ENCODE measurements at places on chromosomes 2 and 18. TPM values are rescaled to one million over a fixed set of nuclear protein-coding genes. Genes with fewer than 3 reads are reported as not detected.

Gene EVX2
- not detected for total RNA-seq

Gene CAPN14
- not detected for total RNA-seq

Gene ALKAL2
- total RNA-seq = not detected

Gene CXCR4
- not detected for total RNA-seq

Gene DSG4
- not detected for total RNA-seq

Gene REG3A
- total RNA-seq = not detected

Gene CSRNP3
- total RNA-seq = not detected

Gene DNER
- 84.8 TPM for total RNA-seq

Gene ZSWIM2
- not detected for total RNA-seq

DNA sequence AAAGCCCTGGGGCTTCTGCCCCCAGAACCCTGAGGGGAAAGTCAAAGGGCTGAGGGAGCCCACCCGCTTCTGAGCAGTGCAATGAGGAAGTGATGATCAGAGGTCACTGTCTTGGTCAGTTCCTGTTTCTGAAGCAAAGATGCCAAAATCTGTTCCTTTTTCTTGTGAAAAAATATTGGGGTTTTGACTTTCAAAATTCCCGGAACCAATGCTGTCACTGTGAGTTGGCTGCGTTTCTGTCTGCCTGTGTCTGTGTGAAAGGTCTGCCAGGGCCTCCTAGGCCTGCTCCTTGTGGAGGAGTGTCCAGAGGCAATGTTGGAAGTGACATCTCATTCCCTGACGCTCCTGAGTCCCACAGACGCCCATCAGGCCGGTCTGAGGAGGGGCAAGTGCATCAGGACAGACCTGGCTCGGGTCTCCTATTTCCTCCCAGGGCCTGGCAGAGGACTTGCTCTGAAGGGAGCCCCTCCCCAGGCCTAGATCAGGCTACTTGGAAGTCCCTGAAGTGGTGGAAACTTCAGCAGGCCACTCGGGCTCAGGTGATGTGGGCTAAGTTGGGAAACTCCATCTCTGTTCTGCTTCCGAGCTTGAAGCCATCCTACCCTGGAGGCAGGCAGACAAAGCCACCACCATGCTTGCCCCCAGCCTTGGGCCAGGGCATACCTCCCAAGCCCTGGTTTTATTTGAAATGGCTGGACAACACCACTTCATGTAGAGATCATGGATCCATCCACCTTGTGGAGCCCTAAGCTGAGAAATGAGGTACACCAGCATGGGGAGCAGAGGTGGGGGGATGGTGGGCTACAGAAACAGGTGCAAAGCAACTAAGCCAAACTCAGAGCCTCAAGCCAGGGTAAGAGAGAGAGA lies 51.0 kb downstream of the PKDCC start:
- no peak for DNase-seq

DNA sequence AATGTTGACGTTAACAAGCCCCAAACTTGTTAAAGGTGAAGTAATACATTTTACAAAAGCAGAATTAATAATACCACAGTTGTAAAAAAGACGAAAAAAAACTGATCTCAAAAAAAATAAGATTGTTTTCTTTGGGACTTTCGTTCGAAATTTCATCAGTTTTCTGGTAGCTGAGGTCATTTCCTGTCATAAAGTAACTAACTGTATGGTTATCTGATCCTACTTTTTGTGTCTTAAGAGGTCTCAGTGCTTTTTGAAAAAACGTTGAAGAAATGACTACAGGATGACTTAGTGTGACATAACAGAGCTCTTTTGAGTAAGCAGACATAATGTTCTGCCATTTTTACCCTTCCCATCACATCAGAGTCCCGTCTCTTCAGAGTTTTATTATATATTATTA lies 79.3 kb downstream of the BIRC6 start:
- no peak for DNase-seq

GRCh38 chr2:96195410-96196066 lies 13.1 kb downstream of the STARD7 start:
- no peak for DNase-seq

DNA sequence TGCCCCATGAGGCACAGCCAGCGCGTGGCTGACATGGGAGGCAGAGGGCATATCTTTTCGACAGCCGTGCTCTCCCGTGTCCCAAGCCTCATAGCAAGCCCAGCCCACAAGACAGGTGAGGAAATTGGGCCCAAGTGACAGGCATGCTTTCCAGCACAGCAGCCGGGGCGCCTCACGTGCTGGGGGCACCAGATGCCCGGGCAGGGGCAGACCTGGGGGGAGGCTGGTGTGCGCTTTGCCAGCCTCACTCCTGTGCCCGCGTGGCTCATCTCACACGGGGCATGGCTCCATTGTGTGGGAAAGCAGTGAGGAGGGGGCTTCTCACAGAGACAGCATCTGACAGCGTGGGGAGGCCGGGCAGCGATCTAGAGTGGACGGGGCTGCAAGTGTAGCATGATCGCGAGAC lies 93.2 kb downstream of the USP40 start:
- DNase-seq = no peak

DNA sequence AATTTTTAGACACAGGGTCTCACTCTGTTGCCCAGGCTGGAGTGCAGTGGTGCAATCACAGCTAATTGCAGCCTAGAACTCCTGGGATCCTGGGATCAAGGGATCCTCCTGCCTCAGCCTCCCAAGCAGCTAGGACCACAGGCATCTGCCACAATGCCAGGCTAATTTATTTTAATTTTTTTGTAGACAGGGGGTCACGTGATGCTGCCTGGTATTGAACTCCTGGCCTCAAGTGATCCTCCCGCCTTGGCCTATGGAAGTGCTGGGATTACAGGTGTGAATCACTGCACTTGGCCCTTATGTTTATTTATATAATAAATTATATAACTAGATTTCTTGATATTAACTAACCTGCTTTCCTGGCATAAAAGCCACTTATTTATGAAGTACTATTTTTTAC lies 1081.7 kb upstream of the FANCL start:
- no peak for DNase-seq

- no peak for DNase-seq
These were observed 102.8 kb downstream of the SMAD7 start for GRCh38 chr18:48847807-48848486.

- DNase-seq = no peak
These were observed 145.4 kb downstream of the RTN4 start for GRCh38 chr2:54904836-54905235.

- DNase-seq = no peak
These were observed 286.6 kb downstream of the DPP10 start for GRCh38 chr2:114729026-114729425.

- no peak for DNase-seq
These were observed 234.3 kb downstream of the CDCA7 start for GRCh38 chr2:173588931-173589369.

All from MG63 (cell line).